Esophagus muscularis mucosa (tissue), 4 donors: ENCODE measurements at places on chromosomes 6 and 20. TPM values are rescaled to one million over a fixed set of nuclear protein-coding genes. Genes with fewer than 3 reads are reported as not detected.
A peak's percentile ranks its signal among the peaks of the same experiment; 100 is the strongest.

DNA sequence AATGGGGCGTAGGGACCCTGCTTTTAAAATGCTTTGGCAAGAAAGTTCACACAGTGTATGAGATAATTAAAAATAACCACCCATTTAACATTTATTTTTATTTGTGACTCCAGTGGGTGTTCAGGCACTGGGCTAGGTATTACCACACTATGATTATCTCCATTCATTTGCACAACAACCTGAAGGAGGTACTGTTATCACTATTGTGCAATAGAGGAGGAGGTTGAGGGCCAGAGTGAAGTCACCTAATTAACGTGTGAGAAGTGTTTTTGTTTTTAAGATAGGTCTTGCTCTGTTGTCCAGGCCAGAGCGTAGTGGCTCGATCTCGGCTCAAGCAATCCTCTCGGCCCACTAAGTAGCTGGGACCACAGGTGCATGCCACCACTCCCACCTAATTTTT lies 29.2 kb downstream of the MAK start:
- no peak overlapping the region for H3K4me3 ChIP-seq
- no peak for DNase-seq
- H3K36me3 ChIP-seq = no peaks in the 10 kb centered on the region
- H3K4me1 ChIP-seq = no peaks in the 10 kb centered on the region

GRCh38 chr6:114144887-114145851 lies 174.2 kb upstream of the HDAC2 start:
- no peak overlapping the region for H3K4me3 ChIP-seq
- H3K27ac ChIP-seq = no peak overlapping the region
- H3K4me1 ChIP-seq = no peaks in the 10 kb centered on the region
- H3K36me3 ChIP-seq = no peaks in the 10 kb centered on the region

DNA sequence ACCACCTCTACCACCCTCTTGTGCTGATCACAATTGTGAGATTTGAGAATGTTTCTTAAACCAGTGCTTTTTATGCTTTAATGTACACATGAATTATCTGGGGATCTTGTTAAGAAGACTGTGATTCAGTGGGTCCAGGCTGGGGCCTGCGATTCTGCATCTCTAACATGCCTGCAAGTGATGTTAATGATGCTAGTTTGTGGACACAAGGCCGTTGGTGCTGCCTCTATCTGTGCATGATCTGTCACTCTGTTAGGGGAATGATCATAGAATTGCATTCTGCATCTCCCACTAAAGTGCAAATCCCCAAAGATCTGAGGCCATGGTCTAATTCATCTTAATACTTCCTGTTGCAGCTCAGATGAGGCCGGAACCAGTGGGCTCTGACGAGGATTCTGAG lies 746.5 kb downstream of the PTPRT start:
- H3K4me1 ChIP-seq = no peaks in the 10 kb centered on the region
- no peak for DNase-seq
- H3K36me3 ChIP-seq = no peaks in the 10 kb centered on the region
- H3K4me3 ChIP-seq = no peak overlapping the region

DNA sequence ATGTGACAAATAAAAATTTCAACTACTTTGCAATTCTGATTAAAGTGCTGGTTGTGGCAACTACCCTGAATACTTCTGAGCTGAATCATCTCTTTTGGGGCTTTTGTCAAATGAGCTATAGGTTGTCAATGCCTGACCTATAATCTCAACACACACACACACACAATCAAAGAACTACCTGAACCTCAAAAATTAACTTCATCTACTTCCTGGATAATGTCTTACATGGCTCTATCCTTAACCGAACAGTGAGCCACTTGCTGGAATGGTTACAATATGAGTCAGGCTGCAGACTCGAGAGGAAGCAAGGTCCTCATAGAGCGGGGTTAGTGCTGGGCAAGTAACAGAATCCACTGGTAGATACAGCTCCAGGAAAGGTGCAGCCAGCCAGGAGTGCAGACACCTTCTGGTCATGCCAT lies 70.6 kb upstream of the DST start:
- no peaks in the 10 kb centered on the region for H3K27me3 ChIP-seq
- peaks cover 49% of the 10 kb centered on the region for H3K4me1 ChIP-seq
- H3K36me3 ChIP-seq = no peaks in the 10 kb centered on the region
- DNase-seq = no peak
- H3K27ac ChIP-seq = peak overlapping the region; percentile 69
- no peak overlapping the region for H3K4me3 ChIP-seq

Gene EFCAB8
- total RNA-seq = not detected
